NCI-H187 (cell line): ENCODE measurements at places on chromosomes 5 and 9.

DNA sequence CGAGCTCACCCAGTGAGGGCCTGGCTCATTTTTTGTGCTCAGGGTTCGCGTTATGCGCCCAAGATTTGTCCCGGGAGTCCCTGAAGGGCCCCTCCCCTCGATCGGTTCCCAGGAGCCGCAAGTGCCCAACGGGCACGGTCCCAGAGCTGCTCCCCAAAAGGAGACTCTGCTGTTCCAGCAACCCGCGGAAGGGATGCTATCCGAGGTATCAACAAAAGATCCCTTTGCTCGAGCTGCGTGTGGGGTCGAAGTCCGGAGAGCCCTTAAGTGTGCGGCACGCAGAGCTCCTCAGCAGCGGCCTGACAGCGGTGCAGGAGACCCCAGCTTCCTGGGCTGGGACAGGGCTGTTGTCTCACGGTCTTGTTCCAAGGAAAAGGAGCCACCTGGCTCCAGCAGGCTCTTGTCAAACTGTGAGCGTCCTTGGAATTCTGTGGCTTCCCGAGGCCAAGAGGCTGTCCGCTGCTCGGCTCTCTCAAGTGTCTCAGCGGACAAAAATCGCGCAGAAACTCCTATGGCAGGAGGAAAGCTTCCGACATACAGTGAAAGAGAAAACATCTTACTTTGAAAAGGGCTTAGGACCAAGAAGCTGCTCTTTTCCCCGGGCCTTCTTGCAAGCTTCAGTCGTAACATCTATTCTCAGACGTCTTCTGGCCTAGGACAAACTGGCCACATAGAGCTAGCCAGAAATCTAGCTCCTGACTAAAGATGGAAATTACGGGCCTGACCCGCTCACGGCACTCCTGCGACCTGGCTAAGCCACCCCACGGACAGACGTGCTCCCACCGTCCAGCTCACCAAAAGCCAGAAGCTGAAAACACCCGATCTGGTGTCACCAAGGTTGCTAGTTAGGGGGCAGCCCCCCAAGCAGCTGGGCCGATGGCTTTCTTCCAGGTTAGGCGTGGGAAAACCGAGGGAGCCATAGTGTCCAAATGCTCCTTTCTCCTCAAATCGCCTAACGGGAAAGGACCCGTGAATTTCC, 2.6 kb upstream of the FOXB2 start:
- DNase-seq, result no peak

- DNase-seq, result no peak
These were observed 141.1 kb upstream of the TARS1 start for GRCh38 chr5:33299621-33300208.

GRCh38 chr5:21889581-21889980, 963.6 kb downstream of the CDH12 start:
- no peak for DNase-seq

- DNase-seq, result no peak
These were observed 59.0 kb downstream of the CWC27 start for GRCh38 chr5:64827703-64828102.

- no peak for DNase-seq
These were observed 54.1 kb downstream of the MAN2A1 start for GRCh38 chr5:109743770-109744212.

DNA sequence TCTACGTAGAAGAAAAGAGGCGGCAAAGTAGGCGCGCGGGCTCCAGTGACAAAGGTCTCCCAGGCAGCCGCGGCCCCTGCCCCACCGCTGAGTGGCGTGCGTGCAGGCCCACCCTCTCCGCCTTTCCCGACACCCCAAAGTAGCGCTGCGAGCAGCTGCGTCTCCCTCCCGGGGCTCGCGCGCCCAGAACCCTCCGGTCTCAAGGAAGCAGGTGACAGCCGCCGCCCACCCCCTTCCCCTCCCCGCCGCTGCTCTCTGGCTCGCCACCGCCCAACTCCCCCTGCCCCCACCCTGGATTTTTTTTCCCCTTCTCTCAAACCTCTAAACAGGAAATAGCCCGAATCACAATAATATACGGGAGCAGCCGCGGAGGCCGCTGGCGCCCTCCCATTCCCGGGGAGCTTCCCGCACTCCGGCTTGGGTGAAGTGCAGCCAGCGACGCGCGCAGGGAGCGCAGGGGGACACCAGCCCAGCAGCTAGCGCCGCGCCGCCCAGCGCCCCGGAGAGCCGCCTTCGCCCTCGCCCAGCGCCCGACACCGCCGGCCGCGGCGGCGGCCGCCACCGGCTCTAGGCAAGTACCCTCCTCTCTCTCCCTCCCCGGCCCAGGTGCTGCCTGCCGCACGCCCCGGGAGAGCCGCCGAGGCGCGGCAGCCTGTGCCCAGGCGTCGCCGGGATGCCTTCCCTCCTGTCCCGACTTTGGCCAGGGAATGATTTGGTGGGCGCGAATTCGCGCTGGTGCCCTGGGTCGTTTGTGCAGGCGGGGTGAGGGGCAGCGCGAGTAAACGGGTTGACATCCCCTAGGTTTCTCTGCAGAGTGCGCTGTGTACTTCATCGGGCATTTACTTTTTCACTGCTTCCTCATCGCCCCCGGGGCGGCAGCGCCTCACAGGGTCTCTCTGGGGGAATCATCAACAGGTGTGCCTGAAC, 52.7 kb upstream of the TJP2 start:
- peak; percentile 25 for DNase-seq

GRCh38 chr9:129554649-129555048, 66.3 kb downstream of the C9orf50 start:
- no peak for DNase-seq

DNA sequence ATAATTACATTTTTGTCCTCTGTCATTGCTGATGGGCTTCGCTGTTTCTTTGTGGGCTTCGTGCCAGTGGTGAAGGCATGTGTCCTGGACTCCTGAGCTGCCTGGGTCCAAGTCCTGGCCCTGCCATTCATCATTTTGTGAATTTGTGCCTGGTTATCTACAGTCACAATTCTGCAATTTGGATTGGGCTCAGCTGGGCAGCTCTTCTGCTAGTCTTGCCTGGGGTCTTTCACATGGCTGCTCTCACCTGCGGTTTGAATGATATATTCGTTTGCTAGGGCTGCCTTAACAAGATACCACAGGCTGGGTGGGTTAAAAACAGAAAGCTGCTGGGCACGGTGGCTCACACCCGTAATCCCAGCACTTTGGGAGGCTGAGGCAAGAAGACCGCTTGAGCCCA, 192.7 kb upstream of the IER5L start:
- DNase-seq, result no peak

DNA sequence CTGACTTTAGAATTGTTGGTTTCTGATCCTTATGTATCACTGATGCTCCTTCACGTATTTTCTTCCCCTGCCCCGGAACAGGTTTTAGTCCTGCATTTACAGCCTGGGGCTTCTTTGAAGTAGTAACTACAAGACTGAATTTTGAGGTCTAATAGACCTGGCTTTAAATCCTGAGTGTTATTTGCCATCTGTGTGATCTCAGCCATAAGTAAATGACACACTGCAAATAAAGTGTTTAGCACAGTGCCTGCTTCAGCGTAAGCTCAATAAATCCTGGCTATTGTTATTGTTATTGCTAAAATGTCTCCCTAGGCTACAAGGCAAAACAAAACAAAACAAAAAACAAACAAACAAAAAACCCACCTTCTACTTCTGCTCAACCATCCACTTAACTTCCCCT, 15.6 kb upstream of the LHX6 start:
- no peak for DNase-seq

GRCh38 chr5:149679876-149680809, 50.0 kb upstream of the PPARGC1B start:
- DNase-seq, result no peak

DNA sequence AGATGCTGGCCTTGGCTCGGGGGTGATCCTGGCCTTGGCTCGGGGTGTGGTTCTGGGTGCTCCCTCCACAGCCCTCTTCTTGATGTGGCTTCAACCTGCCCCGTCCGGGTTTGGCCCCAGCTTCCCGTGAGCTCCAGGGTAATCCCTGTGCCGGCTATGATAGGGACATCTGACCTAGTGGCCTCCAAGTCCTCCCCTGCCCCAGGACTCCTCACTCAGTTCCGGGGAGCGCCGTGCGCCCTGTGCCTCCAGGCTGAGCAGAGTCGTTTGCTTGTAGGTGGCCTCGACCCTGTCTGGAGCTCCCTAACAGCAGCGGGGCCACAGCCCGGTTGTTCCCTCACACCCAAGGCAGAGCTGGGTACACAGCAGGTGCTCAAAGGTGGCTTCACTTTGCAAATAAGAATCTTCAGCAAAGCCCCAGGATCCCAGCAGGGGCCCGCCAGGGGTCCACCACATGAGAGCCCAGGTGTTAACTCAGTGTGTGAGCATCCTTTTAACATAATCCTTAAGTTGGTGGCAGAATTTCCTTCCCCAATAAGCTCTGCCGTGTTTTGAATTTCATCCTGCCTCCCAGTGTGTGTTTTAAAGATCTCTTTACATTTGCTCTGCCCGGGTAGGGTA, 32.3 kb upstream of the CEP72 start:
- no peak for DNase-seq

GRCh38 chr9:106880081-106880480, 17.1 kb downstream of the ZNF462 start:
- no peak for DNase-seq

- DNase-seq, result no peak
These were observed 567.7 kb downstream of the CAAP1 start for GRCh38 chr9:26324786-26325443.

GRCh38 chr5:167822241-167822640, 469.2 kb upstream of the WWC1 start:
- no peak for DNase-seq
